Suppressor macrophage treated with lipopolysaccharide for 1 hour (primary cell): ENCODE measurements at places on chromosomes 6 and 20.

DNA sequence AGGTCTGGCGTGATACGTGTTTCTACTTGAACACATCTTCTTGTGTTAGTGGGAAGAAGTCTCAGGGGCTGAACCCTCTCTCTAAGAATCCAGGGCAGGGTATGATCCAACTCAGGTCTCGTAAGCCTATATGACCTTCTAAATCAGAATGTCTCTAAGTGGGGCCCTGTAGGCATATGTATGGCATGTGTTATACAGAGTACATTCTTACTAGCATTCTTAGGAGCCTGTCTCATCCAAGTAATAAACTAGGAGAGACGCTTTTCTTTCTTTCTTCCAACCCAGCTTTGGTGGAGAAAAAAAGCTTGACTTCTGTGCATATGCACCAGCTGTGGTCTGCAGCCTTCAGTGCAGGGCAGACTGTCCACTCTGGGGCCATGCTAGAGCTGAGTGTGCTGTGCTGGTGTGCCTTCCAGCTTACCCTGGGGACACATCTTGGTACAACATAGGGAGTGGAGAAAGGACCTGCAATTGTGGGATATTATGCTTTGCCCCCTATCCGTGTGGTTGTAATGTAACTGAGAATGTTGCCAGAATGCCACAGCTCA lies 47.3 kb downstream of the L3MBTL3 start:
- no peak for DNase-seq

DNA sequence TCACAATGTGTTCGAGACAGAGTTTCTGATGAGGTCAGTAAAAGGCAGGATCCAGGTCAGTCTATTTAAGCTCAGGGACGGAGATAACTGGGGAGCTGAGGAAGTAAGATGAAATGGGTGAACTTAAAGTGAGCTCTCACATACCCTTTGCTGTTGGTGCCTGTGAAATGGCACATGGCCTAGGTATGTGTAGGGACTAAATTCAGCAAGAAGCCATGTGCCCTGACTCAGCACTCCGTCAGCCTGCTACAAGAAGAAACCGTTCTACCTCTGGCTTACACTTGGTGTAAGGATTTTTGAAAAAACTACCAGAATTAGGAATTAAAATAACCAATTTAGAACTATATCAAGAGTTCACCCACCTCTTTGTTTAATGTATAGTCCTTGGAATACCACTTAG lies 41.1 kb upstream of the TRDN start:
- DNase-seq = no peak

DNA sequence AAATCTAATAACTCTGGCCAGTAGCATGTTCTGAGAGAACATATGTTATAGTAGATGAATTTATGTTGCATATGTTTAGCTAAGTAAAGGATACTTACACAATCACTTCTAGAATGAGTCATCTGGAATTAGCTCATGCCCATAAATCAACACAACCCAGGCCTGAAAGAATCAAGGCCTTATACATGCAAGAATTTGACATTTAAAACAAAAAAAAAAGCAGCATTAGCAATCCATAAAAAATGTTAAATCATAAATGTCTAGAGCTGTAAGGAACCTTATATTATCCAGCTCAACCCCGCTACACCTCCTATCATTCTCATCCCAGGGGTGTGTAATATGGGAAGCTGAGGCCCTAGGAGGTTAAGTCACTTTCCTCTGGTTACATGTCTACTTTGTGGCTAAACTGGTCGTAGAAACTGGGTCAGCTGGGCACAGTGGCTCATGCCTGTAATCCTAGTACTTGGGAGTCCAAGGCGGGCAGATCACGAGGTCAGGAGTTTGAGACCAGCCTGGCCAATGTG lies 105.2 kb upstream of the CARMIL1 start:
- DNase-seq = peak; percentile 59

- no peak for DNase-seq
These were observed 8.5 kb downstream of the GMEB2 start for GRCh38 chr20:63618291-63618980.

- DNase-seq = no peak
These were observed 216.5 kb downstream of the QKI start for GRCh38 chr6:163630991-163631390.
